Stimulated activated CD4-positive, alpha-beta T cell treated with anti-CD3 and anti-CD28 coated beads, Interleukin-1b, Interleukin-23, amount 100 ng/mL, for 24 hours (primary cell): ENCODE measurements at places on chromosomes 3 and 15.

DNA sequence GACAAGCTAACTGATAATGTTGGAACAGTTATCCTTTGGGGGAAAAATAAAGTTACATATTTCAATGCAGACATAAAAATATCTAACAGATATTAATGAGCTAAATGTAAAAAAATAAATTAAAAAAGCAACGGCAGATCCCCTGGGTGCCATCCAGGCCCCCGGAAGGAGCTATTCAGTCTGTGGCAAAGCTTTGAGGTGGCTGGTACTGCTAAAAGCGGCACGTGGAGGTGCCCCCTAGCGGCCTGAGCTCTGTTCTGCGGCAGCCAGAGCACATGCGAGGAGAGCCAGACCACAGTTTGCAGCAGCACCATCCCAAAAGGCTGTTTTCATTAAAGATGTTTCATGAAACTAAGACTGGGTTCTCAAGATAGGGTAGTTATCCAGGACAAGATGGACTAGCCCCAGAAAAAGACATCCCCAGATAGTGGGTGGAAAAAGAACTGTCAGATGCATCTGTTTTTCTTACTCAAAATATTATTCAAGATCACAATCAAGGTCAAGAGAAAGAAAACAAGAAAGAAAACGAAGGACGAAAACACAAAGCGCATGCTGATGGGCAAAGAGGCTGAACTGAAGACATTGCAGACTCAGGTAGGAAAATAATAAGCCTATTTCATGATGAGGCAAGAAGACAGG lies 18.7 kb downstream of the AP3S2 start:
- DNase-seq: peak; percentile 77

DNA sequence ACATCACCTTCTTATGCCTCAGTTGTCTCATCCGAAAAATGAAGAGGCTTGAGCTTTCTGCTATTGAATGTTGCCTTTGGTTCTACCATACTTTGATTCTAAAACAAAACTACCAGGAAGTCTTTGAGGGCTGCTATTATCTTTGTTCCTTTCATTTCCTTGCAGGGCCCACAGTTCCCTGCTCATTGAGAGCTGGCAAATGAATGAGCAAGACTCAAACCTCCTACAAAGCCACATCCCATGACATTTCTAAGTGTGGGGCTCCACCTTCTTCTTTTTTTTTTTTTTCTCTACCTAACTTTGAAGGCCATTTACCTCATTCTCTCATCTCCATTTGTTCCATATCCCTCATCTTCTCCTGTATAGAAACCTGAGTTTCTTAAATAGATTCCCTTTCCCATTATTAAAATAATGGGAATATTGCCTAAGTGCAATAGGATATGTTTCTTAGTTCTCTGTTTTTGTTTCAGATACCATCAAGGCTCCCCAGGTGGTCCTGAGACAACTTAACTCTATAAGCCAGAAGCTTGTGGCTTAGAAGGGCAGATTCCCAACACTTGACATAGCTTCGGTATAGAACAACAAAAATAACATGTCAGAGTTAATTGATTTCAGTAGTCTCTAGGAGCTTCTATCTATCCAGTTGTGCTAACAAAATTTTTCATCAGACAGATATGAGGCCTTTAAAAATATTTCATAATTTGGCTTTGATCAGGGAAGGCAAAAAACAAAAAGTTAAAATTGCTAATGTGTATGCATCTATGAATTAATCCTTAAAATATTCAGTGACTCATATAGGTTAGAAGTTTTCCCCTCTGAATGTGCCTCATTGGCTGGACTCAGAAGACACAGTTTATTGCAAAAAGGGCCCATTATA lies 951.6 kb downstream of the TUSC7 start:
- no peak for DNase-seq

DNA sequence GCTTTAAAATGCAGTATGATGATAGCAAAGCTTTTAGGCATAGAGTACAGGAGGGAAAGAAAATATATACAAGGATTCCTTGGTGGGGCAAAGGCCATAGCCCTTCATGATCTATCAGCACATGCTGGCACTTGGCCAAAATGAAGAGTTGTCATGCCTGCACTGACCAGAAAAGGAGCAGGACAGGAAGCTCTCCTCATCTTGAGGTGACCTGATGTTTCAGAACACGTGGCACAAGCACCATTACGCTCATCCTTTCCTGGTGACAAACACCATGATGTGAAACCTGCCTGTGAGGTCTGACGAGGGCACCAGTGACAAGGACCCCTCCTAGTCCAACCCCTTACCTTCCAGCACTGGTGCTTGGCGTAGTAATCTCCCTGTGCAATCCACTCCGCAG lies 77.9 kb upstream of the DCLK3 start:
- no peak for DNase-seq

GRCh38 chr3:42979044-42979972 lies at the start of gene GASK1A:
GASK1A (plus strand) TSS chr3:42979311; CDS start chr3:42979643, 332 bp downstream.
- no peak for DNase-seq

GRCh38 chr15:47887241-47887800 lies 170.0 kb downstream of the SEMA6D start:
- no peak for DNase-seq

- no peak for DNase-seq
Observed at GRCh38 chr15:76184650-76185035, 124.9 kb downstream of the TMEM266 start.

DNA sequence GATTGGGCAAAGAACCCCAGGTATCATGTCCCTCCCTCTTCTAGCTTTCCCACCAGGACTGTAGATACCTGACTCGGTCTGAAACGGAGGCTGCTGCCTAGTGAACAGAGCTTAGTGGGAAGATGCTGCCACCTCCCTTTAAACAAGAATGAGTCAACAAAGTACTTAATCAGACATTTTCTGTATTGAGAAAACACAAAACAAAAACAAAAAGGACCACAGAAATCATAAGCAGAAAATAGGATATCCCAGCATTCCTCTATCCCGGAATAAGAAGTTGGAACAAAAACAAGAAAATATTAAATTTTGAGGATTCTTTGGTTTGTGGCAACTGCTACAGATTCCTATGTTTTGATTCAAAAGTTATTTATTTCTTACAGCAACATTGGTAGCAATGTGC lies 51.7 kb upstream of the COL8A1 start:
- DNase-seq: no peak

DNA sequence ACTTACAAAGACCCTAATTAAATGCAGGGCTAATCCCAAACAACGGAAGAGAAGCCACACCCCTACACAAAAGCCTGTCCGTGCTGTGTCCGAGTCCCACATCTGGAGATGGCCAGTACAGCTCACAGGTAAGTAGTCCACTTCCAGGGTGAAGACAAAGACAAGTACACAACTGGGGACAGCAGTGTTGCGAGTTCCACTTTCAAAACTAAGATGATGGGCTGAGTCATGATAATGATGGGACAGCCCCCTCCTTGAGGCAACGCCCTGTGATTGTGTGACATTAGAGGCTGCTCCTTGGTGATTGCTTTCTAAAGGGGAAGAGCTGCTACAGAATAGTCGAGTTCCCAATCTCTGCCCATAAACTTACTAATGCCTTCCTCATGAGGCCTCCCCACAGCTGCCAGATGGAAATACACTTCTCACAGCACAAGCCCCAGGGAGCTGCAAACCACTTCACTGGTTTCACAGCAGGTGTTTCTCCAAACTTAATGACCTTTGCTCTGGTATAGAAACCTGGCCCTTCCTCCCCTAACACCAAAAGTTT lies 27.6 kb downstream of the RFT1 start:
- no peak for DNase-seq

DNA sequence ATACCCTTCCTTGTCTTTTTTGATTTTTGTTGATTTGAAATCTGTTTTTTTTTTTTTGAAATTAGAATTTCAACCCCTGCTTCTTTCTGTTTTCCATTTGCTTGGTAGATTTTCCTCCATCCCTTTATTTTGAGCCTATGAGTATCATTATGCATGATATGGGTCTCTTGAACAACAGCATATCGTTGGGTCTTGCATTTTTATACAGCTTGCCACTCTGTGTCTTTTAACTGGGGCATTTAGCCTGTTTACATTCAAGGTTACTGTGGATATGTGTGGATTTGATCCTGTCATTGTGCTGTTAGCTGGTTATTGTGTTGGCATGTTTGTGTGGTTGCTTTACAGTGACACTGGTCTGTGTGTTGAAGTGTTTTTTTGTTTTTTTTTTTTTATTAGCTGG lies 99.7 kb upstream of the P3H2 start:
- DNase-seq: no peak

- DNase-seq: no peak
Observed at GRCh38 chr15:64429448-64429847, 30.9 kb upstream of the ZNF609 start.

- no peak for DNase-seq
Observed at GRCh38 chr15:70063980-70064379, 33.7 kb downstream of the TLE3 start.

DNA sequence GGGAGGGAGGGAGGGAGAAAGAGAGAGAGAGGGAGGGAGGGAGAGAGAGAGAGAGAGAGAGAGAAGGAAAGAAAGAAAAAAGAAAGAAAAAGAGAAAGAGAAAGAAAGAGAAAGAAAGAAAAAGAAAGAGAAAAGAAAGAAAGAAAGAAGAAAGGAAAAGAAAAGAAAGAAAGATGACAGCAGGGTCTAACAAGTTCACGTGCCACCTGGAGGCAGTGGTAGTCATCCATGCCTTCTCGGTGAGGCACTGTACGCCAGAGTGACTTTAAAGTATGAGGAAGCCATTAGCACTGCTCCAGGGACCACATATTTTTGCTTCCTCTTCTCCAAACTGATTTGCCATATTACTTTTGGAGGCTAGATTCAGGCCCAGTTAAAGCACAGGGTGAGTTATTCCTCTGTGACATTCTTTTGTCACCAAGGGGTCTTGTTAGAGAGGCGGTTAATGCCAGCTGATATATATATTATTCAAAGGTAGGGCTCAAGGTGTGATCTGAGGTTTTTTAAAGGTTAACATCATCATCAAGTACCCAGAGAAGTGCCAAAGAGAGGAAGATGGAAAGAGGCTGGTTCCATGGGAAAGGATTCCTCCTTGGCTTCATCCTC lies at the start of gene HTR3D:
Gene HTR3D (plus strand): TSS at position 556 of the 606 bp plus-strand sequence. CDS start 0 bp downstream, at position 556.
- no peak for DNase-seq

GRCh38 chr3:133706033-133706432 lies 40.2 kb upstream of the TF start:
- DNase-seq: no peak

DNA sequence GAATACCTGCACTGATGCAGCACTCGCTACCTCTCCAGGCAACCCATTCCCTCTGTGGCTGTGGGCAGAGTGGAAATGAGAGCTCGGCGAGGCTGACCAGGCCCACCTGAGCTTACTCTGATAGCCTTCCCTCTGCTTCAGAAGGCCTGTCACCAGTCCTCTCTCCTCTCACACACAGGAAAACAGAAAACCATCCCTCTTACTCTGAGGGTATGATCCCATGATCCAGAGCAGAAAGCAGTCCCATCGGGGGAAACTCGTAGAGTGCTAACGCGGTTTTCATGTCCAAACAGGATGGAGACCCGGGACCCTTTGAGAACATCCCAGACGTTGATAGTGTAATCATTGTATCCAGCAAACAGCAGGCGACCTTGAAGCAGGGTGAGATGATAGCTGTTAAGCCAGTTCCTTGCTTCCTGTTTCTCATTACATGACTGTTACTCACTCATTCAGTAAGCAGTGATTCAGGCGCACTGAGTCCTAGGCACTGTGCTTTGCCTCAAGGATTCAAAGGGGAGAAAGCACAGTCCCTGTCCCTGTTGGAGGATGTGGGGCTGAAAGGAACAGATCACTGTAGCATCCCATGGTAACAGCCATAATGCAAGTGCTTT lies 11.8 kb upstream of the BCL2L10 start:
- no peak for DNase-seq

GRCh38 chr15:85963262-85963760 lies 116.4 kb upstream of the AGBL1 start:
- DNase-seq: no peak

DNA sequence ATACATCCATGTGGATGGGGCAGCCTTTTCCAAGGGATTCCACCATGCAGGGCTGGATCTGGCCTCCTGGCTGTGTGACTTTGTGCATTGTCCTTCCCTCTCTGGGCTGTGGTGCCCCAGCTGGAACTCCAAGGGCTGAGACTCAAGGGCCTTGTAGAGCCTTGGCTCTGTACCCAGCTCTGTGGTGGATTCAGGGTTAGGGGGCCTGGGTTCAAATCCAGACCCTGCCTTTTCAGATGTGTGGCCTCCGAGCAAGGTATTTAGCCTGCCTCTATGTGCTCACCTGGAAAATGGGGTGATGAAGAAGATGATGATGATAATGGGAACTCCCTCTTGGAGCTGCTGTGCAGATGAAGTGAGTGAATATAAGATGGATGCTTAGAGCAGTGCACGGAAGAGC lies 161.9 kb downstream of the WNT7A start:
- DNase-seq: no peak

GRCh38 chr3:73084170-73084569 lies 22.7 kb downstream of the EBLN2 start:
- DNase-seq: no peak

GRCh38 chr15:69149163-69149562 lies 11.3 kb upstream of the GLCE start:
- no peak for DNase-seq

DNA sequence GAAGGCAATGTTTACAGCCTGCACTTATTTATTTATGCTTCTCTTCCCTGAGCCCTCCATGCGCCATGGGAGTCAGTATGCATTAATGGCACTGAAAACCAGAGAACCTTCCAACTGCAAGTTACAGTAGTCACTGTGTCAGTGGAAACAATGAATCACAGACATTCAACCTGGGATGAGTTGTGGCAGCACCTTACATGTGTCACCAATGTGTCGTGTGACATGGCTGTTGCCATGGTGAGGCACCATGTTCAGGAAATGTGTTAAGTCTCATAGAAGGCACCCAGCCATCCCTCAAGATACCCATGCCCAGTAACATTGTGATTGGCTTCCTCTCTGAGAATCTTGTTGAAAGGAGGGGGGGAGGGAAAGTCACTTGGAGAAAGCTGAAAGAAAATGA lies 105.0 kb downstream of the FOXP1 start:
- DNase-seq: peak; percentile 49

- DNase-seq: no peak
Observed at GRCh38 chr15:96585484-96586386, 255.2 kb downstream of the NR2F2 start.

DNA sequence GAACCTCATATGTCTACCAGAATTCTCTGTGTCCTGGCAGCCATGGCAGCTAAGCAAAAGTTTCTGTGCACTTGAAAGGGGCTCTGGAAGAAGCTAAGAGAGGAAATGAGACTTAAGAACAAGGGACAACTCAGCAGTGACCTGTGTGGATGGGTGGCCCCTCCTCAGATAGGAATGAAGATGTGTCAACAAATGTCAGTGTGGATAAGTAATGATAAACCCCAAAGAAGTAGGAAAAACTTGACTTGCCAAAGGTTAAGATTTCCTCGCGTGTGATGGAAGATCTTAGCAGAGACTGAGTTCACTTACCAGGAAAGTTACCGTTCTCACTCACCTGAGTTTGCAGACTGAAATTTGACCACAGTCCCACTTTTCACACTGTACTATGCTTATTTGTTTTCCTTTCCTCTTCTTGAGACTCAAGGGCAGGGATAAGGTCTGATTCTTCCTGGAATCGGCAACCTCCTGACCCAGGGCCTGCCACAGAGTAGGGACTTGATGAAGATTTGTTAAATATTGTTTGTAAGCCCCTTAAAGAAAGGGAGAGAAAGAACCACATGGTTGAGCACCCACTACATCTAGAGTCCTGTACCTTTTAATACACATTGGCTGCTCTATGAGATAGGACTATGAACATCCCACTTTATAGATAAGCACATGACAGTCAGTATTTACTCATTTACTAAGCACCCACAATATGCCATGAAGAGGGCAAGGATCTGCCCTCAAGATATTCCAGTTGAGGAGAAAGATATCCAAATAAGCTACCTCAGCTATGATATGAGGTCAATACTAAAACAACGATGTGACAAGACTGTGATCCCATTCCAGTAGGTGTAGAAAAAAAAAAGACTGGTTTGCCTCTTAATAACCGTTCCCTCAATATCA lies 7.3 kb upstream of the HRH1 start:
- DNase-seq: no peak
